ENCODE measurements at places on chromosomes 16 and 17. TPM values are rescaled to one million over a fixed set of nuclear protein-coding genes. Genes with fewer than 3 reads are reported as not detected.

Gene RNF222
- total RNA-seq = not detected

DNA sequence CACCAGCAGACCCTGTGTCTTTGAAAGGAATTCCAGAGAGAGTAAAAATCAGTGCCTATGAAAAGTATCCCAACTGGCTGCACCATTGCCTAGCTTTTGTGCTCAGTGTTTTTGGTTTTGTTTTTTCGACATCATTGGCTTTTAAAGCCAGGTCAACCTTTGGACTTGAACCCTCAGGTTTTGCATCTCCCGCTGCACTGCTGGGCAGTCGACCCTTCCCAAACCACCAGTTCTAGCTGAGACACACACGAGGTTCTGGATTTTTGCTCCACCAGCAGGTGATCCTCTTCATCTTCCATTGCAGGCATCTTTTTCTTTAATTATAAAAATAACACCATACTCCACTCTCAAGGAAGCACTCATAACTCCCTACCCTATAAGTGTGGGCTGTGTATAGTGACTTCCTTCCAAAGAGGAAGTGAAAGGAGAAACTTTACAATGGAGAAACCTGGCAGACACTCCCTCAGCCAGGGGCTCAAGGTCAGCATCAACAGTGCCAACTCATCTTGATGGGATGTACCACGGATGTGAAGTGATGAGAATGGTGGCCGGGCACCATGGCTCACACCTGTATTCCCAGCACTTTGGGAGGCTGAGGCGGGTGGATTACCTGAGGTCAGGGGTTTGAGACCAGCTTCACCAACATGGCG, 57.8 kb downstream of the BMERB1 start:
- H3K4me3 ChIP-seq = no peak overlapping the region
- no peaks in the 10 kb centered on the region for H3K36me3 ChIP-seq
- no peak for DNase-seq
- H3K27ac ChIP-seq = no peak overlapping the region
- no peaks in the 10 kb centered on the region for H3K27me3 ChIP-seq

DNA sequence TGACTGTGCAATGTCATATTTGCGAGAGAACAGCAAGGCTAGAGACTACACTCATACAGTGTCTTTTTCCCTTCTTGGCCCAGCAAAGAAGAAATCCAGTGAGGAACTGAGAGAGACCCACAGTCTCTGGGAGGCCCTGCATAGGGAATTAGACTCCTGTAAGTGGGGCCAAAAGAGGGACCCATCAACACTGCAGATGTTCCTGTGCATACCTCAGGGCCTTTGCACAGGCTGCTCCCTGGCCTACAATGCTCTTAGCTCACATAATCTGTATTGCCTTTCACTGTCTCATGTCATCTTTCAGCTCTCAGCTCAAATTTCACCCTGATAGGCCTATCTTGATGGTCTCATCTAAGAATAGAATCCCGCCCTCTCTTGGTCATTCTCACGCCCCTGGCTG, 9.2 kb downstream of the SYCE1L start:
- H3K27me3 ChIP-seq = peaks cover 26% of the 10 kb centered on the region
- peaks cover under 1% of the 10 kb centered on the region for H3K4me1 ChIP-seq
- no peak overlapping the region for H3K27ac ChIP-seq
- no peaks in the 10 kb centered on the region for H3K36me3 ChIP-seq
- H3K4me3 ChIP-seq = no peak overlapping the region
- DNase-seq = no peak

- no peak overlapping the region for H3K27ac ChIP-seq
- no peaks in the 10 kb centered on the region for H3K36me3 ChIP-seq
- peak; percentile 34 for DNase-seq
- H3K4me1 ChIP-seq = peaks cover 8% of the 10 kb centered on the region
- H3K27me3 ChIP-seq = no peaks in the 10 kb centered on the region
These were observed 13.1 kb downstream of the SPATA33 start for GRCh38 chr16:89670496-89671431.

Gene SLC2A4
- 0.60 TPM for total RNA-seq

DNA sequence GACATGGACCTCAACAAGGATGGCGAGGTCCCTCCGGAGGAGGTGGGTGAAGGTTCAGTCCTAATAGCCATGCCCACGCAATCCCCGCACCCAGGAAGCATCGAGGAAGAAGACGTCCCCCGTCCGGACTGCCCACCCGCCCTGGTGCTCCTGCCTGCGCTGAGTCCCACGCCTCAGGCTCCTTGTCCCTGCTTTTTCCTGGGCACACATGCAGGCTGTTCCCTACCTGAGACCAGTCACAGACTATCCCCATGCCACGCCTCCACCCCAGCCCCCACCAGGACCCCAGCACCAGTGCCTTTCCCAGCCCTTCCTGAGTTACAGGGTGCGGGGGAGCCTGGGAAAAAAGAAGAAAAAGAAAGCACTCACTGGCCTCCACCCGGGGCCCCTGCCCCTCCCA, 9.0 kb downstream of the FKBP10 start:
- no peak overlapping the region for H3K27ac ChIP-seq
- H3K27me3 ChIP-seq = no peaks in the 10 kb centered on the region

GRCh38 chr17:15498107-15498506, 30.7 kb upstream of the CDRT4 start:
- no peak overlapping the region for H3K4me3 ChIP-seq
- H3K27ac ChIP-seq = no peak overlapping the region
- DNase-seq = no peak
- no peaks in the 10 kb centered on the region for H3K4me1 ChIP-seq

Gene FLCN
- total RNA-seq = 80.1 TPM

Gene FSCN2
- total RNA-seq = 3.4 TPM

Gene PLEKHM1
- 96.9 TPM for total RNA-seq

Gene CD79B
- 3.5 TPM for total RNA-seq

DNA sequence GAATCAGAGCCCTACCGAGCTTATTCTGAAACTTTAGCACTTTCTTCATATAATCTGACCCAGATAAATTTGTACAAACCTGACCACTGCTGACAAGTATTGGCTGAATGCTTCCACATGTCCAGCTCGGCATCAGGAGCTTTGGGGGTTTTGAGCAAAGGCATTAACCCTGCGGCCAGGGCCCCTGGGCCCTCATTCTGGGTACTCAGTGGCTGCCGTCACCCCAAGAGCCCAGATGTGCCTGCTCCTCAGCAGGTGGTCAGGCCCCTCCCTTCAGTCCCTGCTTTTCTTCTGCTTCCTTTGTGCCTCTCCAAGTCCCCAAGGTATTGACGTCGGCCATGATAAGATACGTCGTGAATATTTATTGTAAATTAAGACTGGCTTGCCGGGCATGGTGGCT, 47.3 kb upstream of the CHMP6 start:
- no peak overlapping the region for H3K4me3 ChIP-seq
- DNase-seq = no peak
- H3K27me3 ChIP-seq = no peaks in the 10 kb centered on the region
- no peak overlapping the region for H3K27ac ChIP-seq

Gene HS3ST3B1
- total RNA-seq = 6.7 TPM

Gene CA5A
- 0.10 TPM for total RNA-seq

Gene MILR1
- 34.4 TPM for total RNA-seq

DNA sequence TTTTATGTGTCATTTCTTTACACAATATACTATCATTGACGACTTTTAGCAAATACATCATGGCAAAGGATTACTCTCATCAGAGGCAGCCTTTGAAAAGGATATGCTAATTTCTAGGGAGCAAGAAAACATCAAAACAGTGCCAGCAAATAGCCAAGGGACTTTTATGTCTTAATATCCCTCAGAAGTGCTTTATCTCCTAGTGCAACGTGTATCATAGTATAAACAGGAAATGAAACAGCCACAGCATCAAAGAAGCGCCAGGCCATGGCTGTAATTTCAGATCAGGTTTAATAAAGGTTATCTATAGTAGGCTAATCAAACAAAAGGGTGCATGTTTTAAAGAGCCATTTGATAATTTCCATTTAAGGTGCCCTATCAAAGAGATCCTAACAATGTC, 159.9 kb downstream of the AXIN2 start:
- H3K36me3 ChIP-seq = no peaks in the 10 kb centered on the region
- H3K27me3 ChIP-seq = no peaks in the 10 kb centered on the region
- no peaks in the 10 kb centered on the region for H3K4me1 ChIP-seq
- DNase-seq = no peak

GRCh38 chr17:6640536-6641246, at the start of the genes KIAA0753 and TXNDC17:
Gene KIAA0753, minus strand, starts transcription at chr17:6640711. Its CDS starts 5,608 bp downstream, at chr17:6635103.
Gene TXNDC17, plus strand, starts transcription at chr17:6641060. Its CDS starts 23 bp downstream, at chr17:6641083.
- H3K27me3 ChIP-seq = no peaks in the 10 kb centered on the region
- peak; percentile 97 for DNase-seq
- H3K27ac ChIP-seq = peak within 1 kb of the TSS; percentile 90
- peaks cover 27% of the 10 kb centered on the region for H3K36me3 ChIP-seq
- peak within 1 kb of the TSS; percentile 85 for H3K4me3 ChIP-seq
- H3K4me1 ChIP-seq = peaks cover 30% of the 10 kb centered on the region

DNA sequence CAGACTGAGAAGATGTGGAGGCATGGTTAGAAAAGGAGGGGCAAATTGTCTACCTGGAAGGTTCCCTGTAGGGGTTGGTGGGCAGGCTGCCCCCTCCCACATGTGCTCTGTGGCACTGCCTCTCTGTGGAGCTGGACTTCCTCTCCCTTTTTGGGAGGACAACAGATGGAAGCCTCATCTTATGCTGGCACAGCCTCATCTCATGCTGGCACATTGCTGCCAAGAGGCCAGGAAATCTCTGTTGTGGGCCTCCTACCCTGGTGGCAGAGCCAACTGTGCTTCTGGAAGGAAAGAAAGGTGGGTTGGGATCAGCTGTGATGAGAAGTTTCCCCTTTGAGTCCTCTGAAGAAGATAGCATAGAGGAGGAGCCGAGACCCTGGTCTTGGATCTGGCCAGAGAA, 19.7 kb upstream of the BRD7 start:
- no peaks in the 10 kb centered on the region for H3K4me1 ChIP-seq
- no peak overlapping the region for H3K4me3 ChIP-seq
- no peaks in the 10 kb centered on the region for H3K36me3 ChIP-seq
- DNase-seq = no peak

- no peaks in the 10 kb centered on the region for H3K36me3 ChIP-seq
- H3K4me3 ChIP-seq = peak within 1 kb of the TSS; percentile 69
- H3K27ac ChIP-seq = peak within 1 kb of the TSS; percentile 91
- H3K27me3 ChIP-seq = no peaks in the 10 kb centered on the region
- H3K4me1 ChIP-seq = peaks cover 56% of the 10 kb centered on the region
These were observed at the start of gene CAVIN1 for GRCh38 chr17:42422958-42423712. Gene CAVIN1, minus strand, starts transcription at chr17:42423256. Its CDS starts 159 bp downstream, at chr17:42423097.

GRCh38 chr16:19005561-19006445, 22.1 kb downstream of the TMC7 start:
- H3K36me3 ChIP-seq = peaks cover 5% of the 10 kb centered on the region
- no peak overlapping the region for H3K4me3 ChIP-seq
- H3K27ac ChIP-seq = no peak overlapping the region
- H3K27me3 ChIP-seq = no peaks in the 10 kb centered on the region
- DNase-seq = no peak

DNA sequence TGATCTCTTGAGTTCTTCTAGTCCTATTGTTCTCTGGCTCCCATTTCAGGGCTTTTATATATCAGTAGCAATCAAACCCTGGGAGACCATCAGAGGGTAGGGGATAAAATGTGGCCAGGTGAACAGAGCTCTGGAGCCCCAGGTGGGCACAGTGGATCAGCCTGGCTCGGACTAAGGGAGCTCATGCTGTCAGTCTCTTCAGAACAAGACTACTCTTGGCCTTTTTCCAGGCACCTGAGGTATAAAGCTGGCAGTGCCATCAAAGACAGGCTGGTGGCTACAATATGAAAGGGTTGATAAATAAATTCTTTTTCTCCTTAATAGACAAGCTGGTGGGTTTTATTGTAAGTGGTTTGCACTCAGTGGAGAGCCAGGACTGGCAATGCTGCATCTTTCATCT, 160.0 kb upstream of the CCL2 start:
- H3K36me3 ChIP-seq = no peaks in the 10 kb centered on the region
- H3K27me3 ChIP-seq = no peaks in the 10 kb centered on the region
- DNase-seq = no peak
- H3K4me1 ChIP-seq = no peaks in the 10 kb centered on the region
- H3K4me3 ChIP-seq = no peak overlapping the region
- no peak overlapping the region for H3K27ac ChIP-seq

GRCh38 chr17:13367154-13367553, 234.6 kb downstream of the HS3ST3A1 start:
- H3K27me3 ChIP-seq = no peaks in the 10 kb centered on the region
- H3K36me3 ChIP-seq = no peaks in the 10 kb centered on the region

- DNase-seq = no peak
- no peaks in the 10 kb centered on the region for H3K36me3 ChIP-seq
- no peaks in the 10 kb centered on the region for H3K27me3 ChIP-seq
- H3K4me1 ChIP-seq = no peaks in the 10 kb centered on the region
- H3K4me3 ChIP-seq = no peak overlapping the region
These were observed 218.0 kb upstream of the ZFHX3 start for GRCh38 chr16:73265935-73266334.

- H3K27me3 ChIP-seq = peaks cover 7% of the 10 kb centered on the region
- H3K27ac ChIP-seq = no peak overlapping the region
- H3K36me3 ChIP-seq = no peaks in the 10 kb centered on the region
- DNase-seq = no peak
- peaks cover 3% of the 10 kb centered on the region for H3K4me1 ChIP-seq
These were observed 13.8 kb upstream of the C16orf87 start for GRCh38 chr16:46844771-46845170.

DNA sequence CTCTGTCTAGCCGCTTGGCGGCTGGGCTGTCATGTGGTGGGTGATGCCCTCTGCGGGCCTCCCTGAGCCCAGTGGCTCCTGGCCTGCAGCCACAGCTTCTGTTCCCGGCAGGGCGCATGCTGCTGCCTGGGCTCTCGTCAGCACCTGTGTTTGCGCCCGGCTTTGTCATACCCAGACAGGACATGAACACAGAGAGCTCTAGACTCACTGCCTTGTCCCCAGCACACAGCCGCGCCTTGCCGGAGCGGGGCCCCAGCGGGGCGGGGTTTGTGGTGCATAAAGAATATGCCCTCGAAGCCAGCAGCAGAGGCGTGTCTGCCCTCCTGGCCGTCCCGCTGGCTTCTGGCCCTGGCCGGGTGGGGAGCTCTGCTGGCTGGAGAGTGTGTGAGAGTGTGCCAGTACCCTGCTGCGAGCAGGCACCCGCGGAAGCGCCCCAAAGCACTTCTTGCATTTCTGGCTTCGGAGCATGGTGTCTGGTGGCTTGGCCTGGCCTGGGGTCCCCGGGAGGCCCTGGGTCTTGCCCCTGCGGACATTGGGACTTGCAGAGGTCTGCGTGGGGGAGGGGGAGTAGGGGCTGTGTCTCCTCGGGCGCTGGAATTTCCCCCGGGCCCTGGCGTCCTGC, 14.4 kb downstream of the ASPSCR1 start:
- peaks cover 32% of the 10 kb centered on the region for H3K4me1 ChIP-seq
- H3K27me3 ChIP-seq = no peaks in the 10 kb centered on the region
- H3K36me3 ChIP-seq = no peaks in the 10 kb centered on the region
- DNase-seq = peak; percentile 80

DNA sequence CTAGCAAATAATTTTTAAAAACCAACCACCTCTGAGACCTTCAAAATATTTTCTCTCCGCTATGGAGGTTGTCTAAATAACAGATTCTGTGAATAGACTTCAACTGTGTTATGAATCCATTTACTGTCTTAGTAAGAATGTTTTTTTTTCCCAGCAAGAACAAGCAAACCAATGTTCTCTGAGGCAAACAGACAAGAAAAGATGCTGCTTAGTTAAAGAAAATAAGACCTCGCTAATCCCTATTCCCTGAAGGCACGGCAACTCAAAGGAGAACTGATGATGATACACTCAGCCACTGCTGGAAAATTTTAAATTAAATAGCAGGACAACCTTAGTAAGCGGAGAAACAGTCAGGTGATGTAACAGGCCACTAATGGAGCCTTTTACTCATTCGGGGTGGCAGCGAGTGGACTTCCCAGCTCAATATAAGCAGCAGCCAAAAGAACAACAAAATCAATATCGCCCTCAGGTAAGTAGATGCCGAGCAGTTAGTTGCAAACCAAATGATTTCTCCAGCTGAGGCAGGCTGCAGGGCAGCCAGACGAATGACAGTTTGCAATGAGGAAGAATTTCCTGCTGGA, 81.8 kb downstream of the CPPED1 start:
- no peaks in the 10 kb centered on the region for H3K27me3 ChIP-seq
- no peak overlapping the region for H3K27ac ChIP-seq

GRCh38 chr16:31360251-31360650, 5.3 kb downstream of the ITGAX start:
- H3K4me3 ChIP-seq = no peak overlapping the region
- H3K4me1 ChIP-seq = no peaks in the 10 kb centered on the region
- H3K36me3 ChIP-seq = peaks cover 24% of the 10 kb centered on the region
- no peak overlapping the region for H3K27ac ChIP-seq
- no peak for DNase-seq
- no peaks in the 10 kb centered on the region for H3K27me3 ChIP-seq

Measured in left lung (tissue), 14 donors.